T1000 (cell line): ENCODE measurements at places on chromosomes 16 and 17.

- peak; percentile 55 for DNase-seq
Observed at GRCh38 chr17:73292031-73292531, 19.7 kb downstream of the CDC42EP4 start.

DNA sequence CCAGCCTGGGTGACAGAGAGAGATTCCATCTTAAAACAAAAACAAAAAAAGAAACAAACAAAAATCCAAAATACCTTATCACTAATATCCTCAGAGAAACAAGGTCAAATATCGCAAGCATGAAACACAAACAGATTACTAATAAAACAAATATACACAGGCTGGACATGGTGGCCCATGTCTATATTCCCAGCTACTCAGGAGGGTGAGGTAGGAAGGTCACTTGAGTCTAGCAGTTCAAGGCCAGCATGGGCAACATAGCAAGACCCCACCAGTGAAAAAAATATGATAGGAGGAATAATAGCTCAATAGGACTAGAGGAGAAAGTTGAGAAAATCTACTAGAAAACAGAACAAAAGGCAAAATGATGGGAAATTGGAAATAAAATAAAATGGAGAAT is 6.9 kb upstream of the ALOX15B start:
- no peak for DNase-seq

GRCh38 chr16:30499284-30499683 is 26.7 kb downstream of the ITGAL start:
- DNase-seq = no peak

GRCh38 chr16:73735018-73735417 is 561.6 kb upstream of the PSMD7 start:
- no peak for DNase-seq

DNA sequence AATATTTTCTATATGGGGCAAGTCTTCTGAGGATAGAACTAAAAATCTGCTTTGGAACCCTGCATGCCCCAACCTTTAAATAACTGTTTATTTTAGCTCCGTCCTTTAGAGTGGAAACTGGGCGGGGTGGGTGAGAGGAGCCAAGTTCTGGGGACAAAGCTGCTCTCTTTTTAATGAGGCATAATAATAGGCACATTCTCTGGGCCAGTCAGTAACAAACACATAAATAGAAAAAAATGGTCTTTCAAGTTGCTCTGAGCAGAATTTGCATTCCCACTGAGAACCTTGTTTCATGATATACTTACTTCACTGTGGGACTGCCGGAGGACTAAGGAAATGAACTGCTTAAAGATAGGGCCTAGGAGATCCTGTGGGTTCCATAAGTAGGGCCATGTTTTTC is 51.5 kb downstream of the KNOP1 start:
- no peak for DNase-seq

DNA sequence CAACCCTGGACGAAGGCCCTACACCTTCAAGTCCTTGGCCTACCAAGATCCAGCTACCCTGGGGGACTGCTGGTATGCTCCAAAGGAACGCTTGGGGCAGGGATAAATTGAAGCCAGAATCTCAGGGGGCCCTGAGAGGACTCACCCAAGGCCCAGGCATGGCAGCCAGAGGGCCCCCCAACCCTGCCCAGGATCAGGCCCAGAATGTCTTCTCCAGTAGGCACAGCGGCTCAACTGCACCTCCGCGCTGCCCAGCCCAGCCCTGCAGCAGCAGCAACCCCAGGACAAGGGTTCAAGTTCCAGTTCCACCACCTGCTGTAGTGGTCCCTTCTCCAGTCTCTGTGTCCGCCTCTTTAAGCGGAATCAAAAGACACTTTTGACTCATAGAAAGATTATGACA is 2.2 kb downstream of the TFAP4 start:
- DNase-seq = no peak

DNA sequence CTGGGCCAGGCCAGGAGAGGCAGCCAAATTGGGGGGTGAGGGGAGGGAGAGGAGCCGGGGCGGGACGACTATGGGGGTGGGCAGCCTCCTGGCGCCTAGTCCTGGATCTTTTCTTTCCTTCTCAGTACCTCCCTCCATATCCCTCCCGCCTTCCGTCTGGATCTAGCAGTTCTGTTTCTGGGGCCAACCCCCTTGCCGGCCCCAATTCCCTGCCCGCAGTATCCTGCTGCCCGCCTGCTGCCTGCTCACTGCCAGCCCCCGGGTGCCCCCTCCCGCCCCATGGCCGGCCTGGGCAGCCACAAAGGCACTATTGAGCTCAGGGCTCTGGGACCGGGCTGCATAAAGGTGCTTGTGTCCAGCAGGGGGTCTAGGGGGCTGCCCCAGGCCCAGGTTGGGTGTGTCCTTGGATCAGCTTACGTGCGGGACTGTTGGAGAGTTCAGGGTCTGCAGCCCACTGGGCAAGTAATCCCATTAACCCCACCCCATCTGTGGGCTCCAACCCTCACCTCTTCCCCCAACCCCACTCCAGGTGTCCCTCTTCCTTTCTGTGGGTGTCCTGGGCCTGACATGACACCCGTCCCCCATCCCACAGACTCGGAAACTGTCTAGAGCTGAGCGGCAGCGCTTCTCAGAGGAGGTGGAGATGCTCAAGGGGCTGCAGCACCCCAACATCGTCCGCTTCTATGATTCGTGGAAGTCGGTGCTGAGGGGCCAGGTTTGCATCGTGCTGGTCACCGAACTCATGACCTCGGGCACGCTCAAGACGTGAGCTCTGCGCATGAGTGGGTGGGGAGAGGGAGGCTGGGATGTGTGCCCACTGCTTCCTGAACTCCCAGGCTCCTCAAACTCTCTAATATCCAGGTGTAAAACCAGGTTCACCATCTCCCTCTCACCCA is 2.0 kb downstream of the WNK4 start:
- no peak for DNase-seq

DNA sequence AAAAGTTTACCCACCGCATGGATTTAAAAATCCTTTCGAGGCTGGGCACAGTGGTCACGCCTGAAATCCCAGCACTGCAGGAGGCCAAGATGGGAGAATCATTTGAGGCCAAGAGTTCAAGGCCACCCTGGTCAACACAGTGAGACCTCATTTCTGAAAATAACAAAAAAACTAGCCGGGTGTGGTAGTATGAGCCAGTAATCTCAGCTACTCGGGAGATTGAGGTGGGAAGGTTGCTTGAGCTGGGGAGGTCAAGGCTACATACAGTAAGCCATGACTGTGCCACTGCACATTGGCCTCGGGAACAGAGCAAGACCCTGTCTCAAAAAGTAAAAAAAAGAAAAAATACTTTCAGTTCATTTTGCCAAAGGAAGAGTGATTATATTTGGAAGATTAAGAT is 12.7 kb downstream of the GNA13 start:
- DNase-seq = no peak

DNA sequence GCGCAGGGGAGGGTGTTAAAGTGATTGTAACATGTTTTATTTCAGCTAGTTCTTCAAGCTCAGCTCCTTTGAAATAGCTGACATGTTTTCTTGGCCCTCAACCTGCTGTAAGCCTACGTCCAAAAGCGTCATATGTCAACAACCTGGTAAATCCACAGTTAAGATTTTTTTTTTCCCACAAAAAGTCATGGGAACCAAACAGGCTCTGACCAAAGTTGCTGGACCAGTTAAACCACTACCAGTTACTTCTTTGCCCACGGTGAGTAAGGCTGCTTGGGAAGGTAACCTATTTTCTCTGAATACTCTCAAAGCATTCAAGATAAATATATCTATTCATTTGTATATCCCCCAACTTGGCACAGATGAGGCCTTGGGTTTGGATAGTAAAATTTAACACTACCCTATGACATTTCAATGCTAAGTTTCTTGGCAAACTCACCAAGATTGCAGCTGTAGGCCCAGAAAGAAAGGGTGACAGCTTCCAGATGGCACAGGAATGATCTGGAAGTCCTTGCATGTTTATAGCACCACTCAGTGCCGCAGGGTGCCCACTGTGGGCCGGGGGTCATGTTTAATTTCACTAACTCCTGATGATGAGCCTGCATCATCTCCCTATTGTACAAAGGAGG is 166.2 kb downstream of the XYLT1 start:
- no peak for DNase-seq

GRCh38 chr17:77126519-77126918 is 14.2 kb upstream of the SEC14L1 start:
- DNase-seq = no peak

DNA sequence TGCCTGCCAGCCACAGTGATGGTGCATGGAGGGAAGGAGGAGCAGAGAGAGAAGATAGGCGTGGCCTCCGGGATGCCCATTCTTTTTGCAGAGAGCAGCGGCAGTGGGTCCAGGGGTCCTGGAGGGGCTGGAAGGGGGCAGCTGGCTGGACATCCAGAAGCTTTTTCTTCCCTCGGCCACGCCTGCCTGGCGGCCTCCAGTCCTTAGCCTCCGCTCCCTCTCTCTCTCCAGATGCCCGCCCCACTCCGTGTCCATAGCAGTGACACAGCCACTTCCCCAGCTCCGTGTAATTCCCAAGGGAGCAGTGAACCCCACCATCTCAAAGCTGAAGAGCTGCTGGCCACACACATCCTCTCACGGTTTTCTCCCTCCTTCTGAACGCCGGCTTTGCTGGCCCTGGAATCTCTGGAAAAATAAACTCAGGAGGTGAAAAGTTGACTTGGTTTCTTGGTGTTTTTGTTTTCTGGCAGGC is 26.3 kb upstream of the CDC42EP4 start:
- DNase-seq = peak; percentile 83

DNA sequence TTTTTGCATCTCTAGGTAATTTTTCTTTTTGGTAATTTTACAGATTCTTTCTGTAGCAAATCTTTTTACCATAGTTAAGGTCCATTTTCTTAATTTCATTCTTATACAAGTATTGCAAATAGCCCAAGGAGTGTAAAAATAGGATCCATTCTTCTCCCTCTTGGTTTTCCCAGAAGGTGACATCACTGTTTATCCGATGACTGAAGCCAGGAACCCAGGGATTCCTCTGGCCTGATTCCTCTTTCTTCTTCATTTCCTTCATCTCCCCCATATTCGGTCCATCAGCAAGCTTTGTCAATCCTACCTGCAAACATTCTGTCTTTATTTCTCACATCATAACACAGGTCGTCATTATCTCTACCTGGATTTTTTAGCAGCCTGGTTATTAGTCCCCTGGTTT is 5.3 kb downstream of the RBBP6 start:
- no peak for DNase-seq

DNA sequence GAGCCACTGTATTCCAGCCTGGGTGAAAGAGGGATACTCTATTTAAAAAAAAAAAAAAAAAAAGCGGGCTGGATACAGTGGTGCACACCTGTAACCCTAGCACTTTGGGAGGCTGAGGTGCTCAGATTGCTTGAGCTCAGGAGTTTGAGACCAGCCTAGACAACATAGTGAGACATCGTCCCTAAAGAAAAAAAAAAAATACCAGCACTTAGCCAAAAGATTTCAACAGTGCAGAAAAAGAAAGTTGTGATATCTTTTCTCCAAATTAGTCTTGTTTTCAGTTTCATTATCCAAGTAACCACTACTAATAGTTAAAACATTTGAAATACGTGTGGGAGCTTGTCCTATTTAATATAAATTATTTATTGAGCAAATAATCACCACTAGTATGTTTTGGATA is 48.7 kb downstream of the TENT4B start:
- DNase-seq = no peak
